ENCODE measurements at places on chromosomes 4 and X.
A peak's percentile ranks its signal among the peaks of the same experiment; 100 is the strongest.

DNA sequence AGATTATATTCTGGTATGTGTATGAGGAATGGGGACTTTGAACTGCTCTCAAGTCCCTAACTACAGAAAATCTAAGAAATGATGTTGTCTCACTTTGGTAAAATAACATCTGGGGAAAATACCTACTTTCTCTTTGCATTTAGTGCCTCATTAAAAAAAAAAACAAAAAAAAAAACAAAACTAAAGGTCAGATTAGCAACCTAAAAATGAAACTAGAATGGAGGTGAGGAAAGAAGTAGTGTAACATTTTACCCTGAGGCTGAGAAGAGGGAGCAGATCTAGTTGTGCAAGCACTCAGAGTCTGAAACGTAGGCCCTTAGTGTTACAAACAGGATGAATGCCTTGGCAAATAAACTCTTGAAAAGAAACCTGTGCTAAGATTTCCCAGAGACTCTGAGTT, 56.0 kb downstream of the VGLL1 start:
- DNase-seq, result no peak

DNA sequence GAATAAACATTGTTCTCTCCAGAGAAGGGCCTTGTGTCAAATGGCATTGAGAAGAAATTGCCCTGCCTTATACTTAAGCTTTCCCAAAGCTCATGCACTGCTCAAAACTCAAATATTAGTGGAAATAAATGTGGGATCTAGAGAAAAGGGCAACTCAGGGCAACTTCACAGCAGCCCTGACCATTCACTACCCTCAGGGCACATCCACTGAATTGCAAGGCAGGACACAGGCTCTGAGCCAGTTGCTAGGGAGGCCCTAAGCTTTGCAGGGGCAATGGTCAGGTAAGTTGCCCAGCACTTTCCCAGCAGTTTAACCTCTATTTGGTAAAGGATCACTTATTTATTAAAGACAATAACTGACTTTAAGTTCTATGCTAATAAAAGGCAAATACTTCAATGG, 255.3 kb upstream of the TEX13A start:
- DNase-seq, result no peak

DNA sequence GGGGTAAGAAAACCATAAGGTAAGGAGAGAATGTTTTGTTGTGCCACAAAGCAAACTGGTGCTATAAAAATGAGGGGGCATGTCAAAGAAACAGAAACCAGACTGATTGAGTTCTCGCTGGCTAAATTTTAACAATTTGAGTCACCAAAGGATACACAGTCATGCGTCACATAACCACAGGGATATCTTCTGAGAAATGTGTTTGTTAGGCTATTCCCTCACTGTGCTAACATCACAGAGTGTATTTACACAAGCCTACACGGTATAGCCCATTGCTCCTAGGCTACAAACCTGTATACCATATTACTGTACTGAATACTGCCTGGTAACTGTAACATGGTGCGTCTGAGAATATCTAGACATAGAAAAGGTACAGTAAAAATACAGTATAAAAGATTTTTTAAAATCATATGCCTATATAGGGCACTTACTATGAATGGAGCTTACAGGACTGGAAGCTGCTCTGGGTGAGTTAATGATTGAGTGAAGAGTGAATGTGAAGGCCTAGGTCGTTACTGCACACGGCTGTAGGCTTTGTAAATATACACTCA, 50.1 kb downstream of the FBXW7 start:
- DNase-seq, result peak; percentile 75

DNA sequence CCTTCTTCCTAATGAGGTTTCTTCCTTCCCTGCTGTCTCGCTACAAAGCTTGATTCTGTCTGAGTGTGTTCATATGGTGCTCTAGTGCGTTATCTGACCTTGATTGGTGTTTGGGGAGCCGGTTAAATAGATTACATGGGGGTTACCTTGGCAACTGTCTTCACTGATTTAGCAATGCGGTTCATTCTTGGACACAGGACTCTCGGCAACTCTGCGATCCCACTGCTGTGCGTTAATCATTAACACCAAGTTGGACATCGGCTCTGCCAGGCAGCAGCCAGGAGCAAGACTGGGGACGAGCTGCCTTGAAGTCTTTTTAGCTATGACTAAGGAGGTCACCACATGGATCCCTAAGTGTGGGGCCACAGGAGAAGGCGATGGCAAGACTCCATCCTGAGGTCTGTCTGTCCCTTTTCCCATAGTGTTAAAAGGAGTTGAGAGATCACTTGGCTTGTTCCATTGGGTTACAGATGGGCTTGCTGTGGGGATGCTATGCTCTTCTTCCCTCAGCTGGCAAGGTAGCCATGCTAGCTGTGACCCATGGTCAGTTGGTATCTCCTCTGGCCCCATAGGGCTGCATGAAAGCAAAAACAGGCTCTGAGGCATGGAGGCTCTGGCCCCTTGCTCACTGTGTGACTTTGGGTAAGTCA, 93.4 kb upstream of the MAMLD1 start:
- DNase-seq, result no peak

GRCh38 chrX:154739952-154740465, 10.9 kb downstream of the GAB3 start:
- DNase-seq, result no peak

DNA sequence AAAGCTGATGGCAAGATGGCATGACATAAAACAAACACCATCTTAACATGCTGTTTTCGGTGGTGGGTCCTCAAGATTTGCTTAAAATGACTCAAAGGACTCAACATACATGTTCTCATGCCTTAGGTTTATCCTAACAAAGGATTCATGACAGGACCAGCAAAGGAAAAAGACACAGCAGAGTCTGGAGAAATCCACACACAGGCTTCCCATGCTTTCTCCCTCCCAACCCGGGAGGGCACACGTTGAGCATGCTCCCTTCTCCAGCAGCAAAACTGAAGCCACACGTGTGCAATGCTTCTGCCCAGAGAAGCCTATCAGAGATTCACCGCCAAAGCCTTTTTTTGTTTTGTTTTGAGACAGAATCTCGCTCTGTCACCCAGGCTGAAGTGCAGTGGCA, 39.9 kb downstream of the SAT1 start:
- DNase-seq, result no peak

GRCh38 chrX:140524556-140524955, 19.7 kb upstream of the SOX3 start:
- peak; percentile 5 for DNase-seq

DNA sequence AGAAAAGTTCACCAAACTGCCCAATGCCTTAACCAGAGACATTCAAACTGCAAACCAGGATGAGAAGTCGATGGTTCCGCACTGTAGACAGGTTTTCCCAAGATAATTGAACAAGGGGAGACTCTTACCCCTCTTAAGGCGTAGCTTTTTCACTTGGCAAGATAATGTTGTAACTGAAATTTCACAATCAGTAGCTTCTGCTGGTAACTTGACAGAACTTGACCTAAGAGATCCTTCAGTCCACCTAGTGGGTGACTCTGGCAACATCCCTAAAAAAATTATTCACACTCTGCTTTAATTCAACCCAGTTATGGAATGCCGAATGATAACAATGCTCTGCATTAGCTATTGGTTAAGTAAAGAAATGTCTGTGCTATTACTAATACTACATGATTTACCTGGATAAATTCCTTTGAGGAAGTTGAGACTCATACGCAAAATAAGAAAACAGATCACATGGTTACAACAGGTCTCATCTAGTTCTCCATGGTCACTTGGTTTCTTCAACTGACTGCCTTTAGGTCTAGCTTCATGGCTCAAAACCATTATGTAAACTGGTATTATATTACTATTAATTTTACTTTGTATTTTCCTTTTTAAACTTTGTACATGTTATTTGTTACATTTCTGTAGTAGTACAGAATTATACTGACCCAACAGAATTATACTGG, 9.1 kb downstream of the ELF2 start:
- DNase-seq, result no peak

DNA sequence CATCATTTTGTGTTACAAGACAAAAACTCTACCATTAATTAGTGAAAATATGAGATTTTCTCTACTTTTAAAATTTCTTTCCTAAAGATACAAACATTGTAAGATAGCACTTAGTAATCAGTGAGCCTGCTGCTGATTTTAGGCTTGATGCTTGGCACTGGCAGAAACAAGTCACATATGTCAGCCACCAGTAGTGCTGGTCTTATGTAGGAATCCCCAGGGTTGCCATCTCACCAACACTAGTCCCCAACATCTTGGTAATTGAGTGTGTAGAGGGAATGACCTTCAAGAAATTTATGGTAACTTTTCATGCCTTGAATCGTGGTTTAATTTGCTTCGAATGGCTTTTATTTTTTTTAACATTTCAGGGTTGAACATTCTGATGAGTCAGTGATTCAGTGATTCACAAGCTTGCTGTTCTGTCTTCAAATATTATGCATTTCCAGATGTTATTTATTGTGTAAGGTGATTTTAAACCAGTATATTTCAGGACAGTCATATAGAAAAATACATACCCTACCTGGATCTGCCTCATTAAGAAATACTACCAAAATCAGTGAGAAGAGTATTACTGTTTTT, 11.9 kb downstream of the EXOC1 start:
- peak; percentile 24 for DNase-seq

DNA sequence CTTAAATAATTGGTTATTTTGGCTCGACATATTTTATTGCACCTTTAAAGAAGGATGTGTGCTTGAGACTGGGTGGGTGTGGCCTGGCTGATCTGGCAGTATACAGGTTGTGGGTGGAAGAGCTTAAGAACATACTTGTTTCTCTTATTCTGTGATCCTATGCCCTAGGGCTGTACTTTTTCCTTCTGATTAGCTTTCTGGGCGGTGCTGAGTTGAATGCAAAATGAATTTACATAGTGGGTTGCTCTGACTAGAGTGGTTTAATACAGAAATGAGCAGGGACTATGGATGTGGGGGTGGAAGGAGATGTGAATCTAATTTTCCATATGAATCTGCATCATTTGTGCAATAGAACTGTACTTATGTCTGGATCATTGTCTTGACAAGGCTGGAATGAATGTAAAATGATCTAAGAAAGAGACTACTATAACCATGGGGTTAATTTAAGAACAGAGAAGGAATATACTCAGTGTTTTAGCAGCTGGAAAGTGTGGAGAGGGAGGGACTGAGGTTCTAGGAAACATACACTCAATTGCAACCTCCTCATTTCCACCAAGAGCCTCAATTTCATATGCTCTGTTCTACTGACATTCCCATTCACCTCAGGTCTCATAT, 73.7 kb downstream of the RLIM start:
- DNase-seq, result no peak

DNA sequence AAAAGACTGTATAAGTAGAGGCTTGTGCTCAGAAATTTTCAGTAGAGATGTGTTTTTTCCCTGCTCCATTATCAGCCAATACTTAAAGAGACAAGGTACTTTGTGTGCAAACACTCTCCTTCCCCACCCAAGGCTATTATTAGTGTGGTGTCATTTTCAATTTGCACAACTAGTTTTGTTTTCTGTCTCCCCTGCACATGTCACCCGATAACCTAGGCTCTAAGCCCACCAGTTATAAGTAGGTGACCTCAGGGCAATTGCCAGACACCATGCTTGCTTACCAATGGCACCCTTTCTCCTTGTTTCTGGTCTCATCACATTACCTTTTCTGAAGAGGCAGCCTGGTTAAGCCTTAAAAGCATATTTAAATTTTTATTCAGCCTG, 8.0 kb upstream of the GUCY1A1 start:
- DNase-seq, result no peak

GRCh38 chr4:148054275-148054674, 322.4 kb downstream of the ARHGAP10 start:
- DNase-seq, result peak; percentile 5

DNA sequence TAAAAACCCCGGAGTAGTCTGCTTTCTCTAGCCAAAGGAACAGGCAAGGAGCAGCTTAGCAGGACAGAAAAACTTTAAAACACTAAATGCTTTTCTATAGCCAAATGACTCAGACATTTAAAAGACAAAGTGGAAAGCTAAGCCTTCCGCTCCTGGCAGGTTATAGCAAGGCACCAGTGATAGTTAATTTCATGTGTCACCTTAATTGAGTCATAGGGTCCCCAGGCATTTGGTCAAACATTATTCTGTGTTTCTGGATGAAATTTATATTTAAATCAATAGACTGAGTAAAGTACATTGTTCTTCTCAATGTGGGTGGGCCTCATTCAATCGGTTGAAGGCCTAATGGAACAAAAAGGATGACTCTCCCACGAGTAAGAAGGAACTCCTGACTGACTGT, 885.7 kb upstream of the ADGRL3 start:
- no peak for DNase-seq

GRCh38 chrX:130575831-130576389, 174.1 kb downstream of the RBMX2 start:
- DNase-seq, result peak; percentile 4

- no peak for DNase-seq
Measured at GRCh38 chrX:134692233-134692632, 34.0 kb upstream of the PLAC1 start.

DNA sequence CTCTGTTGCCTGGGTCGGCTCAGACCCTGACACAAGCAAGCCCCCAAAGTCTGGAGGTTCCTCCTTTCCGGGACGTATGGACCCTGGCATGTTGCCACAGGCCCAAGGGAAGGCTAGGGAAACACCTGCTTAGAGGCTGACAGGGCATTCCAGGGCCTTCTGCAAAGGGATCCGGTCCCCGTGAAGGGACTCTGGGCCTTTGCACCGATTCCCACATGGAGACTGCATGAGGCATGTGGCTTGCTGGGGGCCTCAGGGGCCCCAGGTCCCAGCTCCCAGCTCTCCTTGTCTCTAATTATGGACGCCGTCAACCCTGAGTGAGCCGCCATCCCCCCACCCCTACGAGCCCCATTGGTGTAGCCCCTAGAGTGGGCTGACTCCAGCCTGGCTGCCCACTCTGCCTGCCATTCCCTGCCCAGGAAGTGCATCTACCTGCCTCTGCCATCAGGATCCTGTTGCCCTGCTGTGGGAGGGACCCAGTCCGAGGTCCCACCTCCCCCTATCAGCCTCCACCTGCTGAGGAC, 4.2 kb upstream of the RGS12 start:
- DNase-seq, result no peak

DNA sequence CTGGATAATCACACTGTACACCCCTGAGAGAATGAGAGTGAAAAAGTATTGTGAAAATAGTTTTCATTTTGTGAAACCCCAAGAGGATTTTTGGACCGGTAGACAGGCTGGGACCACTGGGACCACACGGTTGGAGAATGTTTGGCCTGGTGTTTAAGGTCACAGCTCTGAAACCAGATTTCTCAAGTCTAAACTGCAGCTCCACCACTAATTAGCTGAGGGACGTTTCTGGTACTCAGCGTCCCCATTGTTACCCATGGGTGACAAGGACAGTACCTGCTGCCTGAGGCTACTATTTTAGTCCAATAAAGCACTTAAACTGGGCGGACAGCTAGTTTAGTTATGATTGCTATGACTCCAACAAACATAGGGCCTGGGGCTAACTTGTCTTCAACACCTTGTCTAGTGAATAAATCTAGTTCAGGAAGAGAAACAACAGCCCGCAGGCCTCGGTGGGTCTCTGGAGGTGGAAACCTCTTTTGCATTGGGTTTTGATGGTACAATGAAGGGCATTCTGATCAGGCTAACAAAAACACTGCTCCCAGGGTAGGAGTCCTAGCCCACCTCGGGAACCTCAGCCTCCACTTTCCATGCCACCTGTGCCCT, 509 bp upstream of the USP11 start:
- no peak for DNase-seq

All from skeletal muscle cell (primary cell).